ENCODE measurements at places on chromosomes 2 and 18. TPM values are rescaled to one million over a fixed set of nuclear protein-coding genes. Genes with fewer than 3 reads are reported as not detected.

KANSL1L gene
- 99.1 TPM for total RNA-seq

SH3RF3 gene
- 9.0 TPM for total RNA-seq

RIT2 gene
- total RNA-seq: 29.3 TPM

UGT1A10 gene
- not detected for total RNA-seq

SNORC gene
- total RNA-seq: 2.4 TPM
